MCF 10A (cell line): ENCODE measurements at places on chromosomes 13 and 19. TPM values are rescaled to one million over a fixed set of nuclear protein-coding genes. Genes with fewer than 3 reads are reported as not detected.

METTL21C gene
- total RNA-seq: not detected in 2 replicates

DNA sequence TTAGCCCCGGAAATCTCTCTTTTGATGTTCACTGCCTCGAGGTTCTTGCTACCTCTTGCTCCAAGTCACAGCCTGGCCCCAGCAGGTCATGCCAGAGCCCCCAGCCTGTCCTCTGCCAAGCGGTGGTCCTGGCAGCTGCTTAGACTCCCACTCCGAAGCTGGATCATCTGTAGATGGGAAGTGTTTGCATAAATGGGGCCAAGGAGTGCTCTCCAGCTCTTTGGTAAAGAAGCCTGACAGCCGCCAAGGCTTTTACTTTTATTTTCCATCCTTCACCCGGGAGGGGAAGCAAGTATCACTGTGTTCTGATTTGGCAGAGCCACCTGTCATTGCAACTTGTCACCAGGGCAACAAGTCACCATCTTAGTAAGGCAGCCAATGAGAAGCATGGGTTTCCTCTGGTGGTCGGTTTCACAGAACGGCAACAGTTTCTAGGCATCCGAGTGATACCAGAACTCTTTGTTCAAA is 10.6 kb upstream of the RETN start:
- no peak overlapping the region for H3K27ac ChIP-seq
- H3K36me3 ChIP-seq: no peaks in the 10 kb centered on the region
- H3K4me1 ChIP-seq: peaks cover 6% of the 10 kb centered on the region
- no peak overlapping the region for H3K4me3 ChIP-seq

ZNF816 gene
- 5.4 and 5.5 TPM in 2 replicates for total RNA-seq

- no peak overlapping the region for H3K4me3 ChIP-seq
- H3K4me1 ChIP-seq: peaks cover 20% of the 10 kb centered on the region
- no peaks in the 10 kb centered on the region for H3K27me3 ChIP-seq
- H3K36me3 ChIP-seq: peaks cover 6% of the 10 kb centered on the region
Measured at GRCh38 chr13:31980830-31981229, 50.7 kb upstream of the FRY start.

GRCh38 chr13:75544681-75545330 is 4.8 kb upstream of the UCHL3 start:
- peaks cover 5% of the 10 kb centered on the region for H3K36me3 ChIP-seq
- peak; percentile 76 for DNase-seq
- H3K27me3 ChIP-seq: no peaks in the 10 kb centered on the region
- no peak overlapping the region for H3K27ac ChIP-seq
- H3K4me3 ChIP-seq: no peak overlapping the region
- peaks cover 12% of the 10 kb centered on the region for H3K4me1 ChIP-seq

KLK15 gene
- total RNA-seq: not detected in 2 replicates

- H3K27me3 ChIP-seq: no peaks in the 10 kb centered on the region
- DNase-seq: no peak
Measured at GRCh38 chr13:105579821-105580710, 955.4 kb downstream of the EFNB2 start.

DNA sequence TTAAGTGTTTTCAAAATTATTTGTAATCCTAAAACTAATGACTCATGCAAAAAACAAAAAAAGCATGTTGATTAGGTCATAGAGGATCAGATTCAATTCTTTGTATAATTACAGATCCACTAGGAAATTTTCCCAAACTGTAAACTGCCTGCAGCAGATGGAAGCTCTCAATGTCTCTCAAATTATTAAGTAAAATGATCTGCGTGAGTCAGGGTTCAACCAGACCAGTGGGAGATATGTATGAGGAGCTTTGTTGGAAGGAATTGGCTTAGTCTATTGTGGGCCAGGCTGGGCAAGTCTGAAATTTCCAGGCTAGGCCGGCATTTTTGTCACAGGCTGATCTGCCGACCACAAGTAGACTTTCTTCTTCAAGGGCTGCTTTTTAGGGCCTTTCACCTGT is 14.4 kb upstream of the SACS start:
- DNase-seq: no peak
- H3K27ac ChIP-seq: no peak overlapping the region
- H3K4me3 ChIP-seq: no peak overlapping the region
- H3K36me3 ChIP-seq: no peaks in the 10 kb centered on the region
- H3K27me3 ChIP-seq: no peaks in the 10 kb centered on the region

GRCh38 chr19:36120092-36120983 is 5.1 kb downstream of the TBCB start:
- H3K4me1 ChIP-seq: peaks cover 10% of the 10 kb centered on the region
- H3K4me3 ChIP-seq: no peak overlapping the region
- no peak for DNase-seq
- peaks cover 68% of the 10 kb centered on the region for H3K36me3 ChIP-seq

- H3K27me3 ChIP-seq: no peaks in the 10 kb centered on the region
- H3K4me3 ChIP-seq: no peak overlapping the region
- H3K27ac ChIP-seq: no peak overlapping the region
- no peak for DNase-seq
- peaks cover 11% of the 10 kb centered on the region for H3K36me3 ChIP-seq
Measured at GRCh38 chr19:43623889-43624670, 4.7 kb upstream of the ZNF428 start.

DNA sequence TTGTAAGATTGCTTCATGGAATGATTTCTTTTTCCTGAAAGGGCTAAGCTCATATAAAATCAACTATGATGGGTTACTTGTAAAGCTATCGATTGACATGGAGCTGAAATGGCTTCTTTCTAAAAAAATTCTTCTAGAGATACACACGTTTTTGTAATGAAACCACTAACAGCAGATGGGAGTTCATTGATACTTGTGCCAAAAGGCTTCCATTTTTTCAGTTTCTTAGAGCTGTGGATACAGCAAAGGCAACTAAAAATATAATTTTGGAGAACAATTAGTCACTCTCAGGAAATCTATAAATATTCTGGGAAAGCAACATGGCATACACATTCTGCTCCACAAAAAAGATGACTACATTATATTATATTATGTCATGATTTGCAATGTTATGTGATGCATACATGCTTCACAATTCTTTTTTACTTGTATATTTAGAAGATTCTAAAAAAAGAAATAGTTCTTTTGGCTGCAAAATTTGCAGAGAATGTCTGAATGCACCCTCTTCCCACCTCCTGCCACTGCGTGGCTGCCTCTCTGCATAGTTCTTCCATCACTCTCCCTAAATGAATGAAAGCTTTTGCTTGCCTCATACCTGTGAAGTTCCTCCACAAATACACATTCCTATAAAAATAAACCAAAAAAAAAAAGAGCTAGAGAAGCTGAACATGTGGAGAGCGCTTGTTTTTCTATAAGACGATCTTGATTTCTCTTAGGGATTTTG is 802.5 kb downstream of the EFNB2 start:
- H3K27ac ChIP-seq: no peak overlapping the region
- no peaks in the 10 kb centered on the region for H3K27me3 ChIP-seq
- H3K36me3 ChIP-seq: no peaks in the 10 kb centered on the region
- no peak for DNase-seq
- H3K4me3 ChIP-seq: no peak overlapping the region
- H3K4me1 ChIP-seq: no peaks in the 10 kb centered on the region

DNA sequence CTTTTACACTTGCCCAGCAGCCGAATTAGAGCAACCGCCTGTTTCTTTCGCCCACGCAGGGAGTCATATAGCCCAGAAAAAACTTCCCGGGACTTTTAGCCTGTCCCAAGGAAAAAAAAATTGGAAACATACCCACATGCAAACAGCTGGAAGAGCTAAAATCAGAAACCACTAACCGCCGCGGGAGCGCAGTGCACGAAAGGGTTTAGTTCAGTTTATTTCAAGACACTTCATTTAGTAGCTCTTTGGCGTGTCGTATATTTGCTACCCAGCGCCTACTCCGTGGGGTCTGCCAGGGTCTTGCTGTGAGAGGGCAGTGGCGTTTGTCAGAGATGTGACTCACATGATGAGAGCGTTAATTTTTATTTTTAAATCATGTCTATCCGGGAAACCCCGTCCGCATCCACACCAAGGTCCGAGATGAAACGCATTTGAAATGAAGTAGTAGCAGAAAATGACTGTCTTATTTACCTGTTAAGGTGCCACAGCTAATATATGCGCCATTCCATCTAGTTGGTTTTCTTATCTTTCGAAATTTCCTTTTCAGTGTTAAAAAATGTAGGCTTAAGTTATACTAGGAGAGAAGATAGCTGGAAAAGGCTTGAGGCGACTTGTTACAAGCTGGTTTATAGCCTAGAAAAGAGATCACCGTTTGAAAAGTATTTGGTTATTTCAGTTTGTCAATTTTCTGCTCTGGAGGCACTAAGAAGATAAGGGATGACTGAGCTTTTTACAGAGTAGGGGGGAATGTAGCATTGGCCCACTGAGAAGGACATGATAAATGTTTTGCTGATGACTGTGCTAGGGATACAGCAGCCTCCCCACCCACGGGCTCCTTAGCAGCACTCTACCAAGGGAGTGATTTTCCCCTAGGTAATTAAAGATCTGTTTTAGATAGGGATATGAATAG is 1.7 kb downstream of the KLF5 start:
- peaks cover 65% of the 10 kb centered on the region for H3K36me3 ChIP-seq
- H3K27ac ChIP-seq: peak overlapping the region; percentile 91
- H3K4me1 ChIP-seq: peaks cover 34% of the 10 kb centered on the region
- H3K27me3 ChIP-seq: no peaks in the 10 kb centered on the region

DNA sequence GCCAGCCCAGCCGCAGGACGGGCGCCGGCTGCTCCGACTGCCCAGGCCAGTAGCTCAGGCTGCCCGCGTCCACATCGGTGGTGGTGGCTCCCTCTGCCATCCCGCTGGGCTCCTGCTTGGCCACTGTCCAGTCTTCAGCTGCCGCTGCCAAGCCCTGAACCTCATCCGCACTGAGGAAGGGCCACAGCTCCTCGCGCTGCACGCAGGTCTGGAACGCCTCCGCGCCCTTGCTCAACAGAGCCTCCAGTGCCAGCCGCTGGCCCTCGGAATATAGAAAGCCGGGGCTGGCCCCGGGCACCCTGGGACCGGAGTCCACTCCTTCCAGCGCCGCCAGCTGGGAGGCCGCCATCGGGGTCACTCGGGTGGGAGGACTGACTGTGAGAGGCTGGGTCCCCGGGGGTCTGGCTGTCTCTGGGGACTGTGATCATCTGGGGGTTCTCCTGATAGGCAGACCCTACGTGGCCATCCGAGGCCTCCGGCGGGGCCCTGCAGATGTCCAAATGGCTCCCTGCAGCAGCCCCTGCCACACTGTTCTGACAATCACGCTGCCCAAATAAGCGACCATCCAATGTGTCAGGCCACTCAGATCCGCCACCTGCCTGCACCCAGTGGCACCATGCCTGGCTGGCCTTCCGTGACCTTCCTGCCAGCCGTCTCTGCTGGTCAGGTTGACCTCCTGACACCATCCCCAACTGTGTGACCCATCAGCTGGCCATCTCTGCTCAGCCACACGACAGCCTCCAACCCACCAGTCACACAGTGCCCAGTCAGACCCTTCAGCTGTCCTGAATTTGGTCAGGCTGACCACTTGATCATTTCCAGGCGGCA is 1.6 kb downstream of the FAM83E start:
- peaks cover 35% of the 10 kb centered on the region for H3K4me1 ChIP-seq
- DNase-seq: peak; percentile 95
- no peak overlapping the region for H3K27ac ChIP-seq

DNA sequence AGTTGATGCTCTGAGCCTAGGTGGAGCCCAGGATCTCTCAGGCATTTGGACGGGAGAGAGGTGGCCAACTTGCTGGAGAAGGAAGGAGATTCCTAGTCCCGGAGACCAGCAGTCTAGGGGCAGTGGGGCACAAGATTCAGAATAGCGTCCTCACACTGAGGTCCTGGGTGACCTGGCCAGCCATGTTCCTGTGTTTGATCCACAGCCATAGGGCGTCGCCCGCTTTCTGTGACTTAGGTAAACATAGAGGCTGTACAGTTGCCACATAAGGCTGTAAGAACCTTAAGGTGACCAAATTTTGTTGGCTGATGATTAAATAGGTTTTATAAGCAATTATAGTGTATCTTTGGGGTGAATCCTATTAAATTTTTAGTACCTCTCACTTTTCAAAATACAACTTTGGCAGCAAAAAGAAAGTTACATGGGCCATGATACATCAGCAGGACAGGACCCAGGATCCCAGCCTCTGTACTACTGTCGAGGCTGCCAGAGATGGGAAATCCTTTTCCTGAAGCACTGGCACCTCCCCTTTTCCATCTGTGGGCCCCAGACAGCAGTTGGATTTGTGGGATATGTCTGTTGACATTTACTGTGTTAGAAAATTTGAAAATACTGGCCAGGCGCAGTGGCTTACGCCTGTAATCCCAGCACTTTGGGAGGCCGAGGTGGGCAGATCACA is 37.5 kb downstream of the TSSK6 start:
- peaks cover 4% of the 10 kb centered on the region for H3K4me1 ChIP-seq
- H3K36me3 ChIP-seq: peaks cover 22% of the 10 kb centered on the region
- no peaks in the 10 kb centered on the region for H3K27me3 ChIP-seq

DNA sequence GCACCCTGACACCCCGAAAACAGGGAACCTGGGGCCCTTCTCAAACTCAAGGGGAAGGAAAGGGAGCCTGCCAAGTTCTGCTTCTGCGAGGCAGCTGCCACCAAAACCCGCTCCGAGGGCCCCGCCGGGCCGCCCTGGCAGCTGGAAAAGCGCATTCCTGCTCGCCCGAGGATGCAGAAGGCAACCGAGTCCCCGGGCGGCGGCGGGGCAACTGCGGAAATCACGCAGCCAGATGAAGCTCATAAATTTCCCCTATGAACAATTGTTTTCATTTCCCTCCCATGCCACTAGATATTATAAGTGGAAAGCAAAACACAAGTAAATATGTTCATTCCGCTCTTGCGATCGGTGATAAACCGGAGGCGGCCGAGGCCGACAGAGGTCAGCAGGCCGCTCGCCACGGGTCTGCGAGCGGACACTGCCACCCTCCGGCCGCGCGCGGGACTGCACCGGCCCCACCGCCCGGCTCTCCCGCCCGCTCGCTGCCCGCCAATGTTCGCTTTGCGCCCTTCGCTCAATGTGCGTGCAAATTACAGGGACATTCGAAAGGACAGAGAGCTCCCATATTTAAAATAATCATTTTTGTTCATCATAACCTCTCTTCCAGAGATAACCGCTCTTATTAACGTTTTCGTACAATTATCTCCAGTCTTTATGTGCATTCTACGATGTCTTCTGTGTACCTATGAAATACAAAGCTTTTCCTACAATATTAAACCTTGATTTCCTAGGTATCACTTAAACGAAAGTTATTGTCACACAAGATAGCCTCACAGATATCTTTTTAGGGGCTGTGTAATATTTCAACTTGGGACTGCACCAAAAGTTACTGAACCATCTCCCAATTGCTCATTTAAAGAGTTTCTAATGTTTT is 120.8 kb upstream of the ZNF507 start:
- no peak for DNase-seq
- H3K27me3 ChIP-seq: no peaks in the 10 kb centered on the region
- no peaks in the 10 kb centered on the region for H3K4me1 ChIP-seq

PDCD5 gene
- total RNA-seq: 261 and 290 TPM in 2 replicates

GRCh38 chr19:29372921-29373797 is 152.6 kb upstream of the VSTM2B start:
- DNase-seq: no peak
- H3K4me1 ChIP-seq: no peaks in the 10 kb centered on the region
- H3K27me3 ChIP-seq: no peaks in the 10 kb centered on the region
- H3K27ac ChIP-seq: no peak overlapping the region
- H3K36me3 ChIP-seq: no peaks in the 10 kb centered on the region

CATSPERD gene
- total RNA-seq: not detected in 2 replicates

- H3K4me3 ChIP-seq: no peak overlapping the region
- H3K27ac ChIP-seq: no peak overlapping the region
- no peak for DNase-seq
- H3K36me3 ChIP-seq: no peaks in the 10 kb centered on the region
- no peaks in the 10 kb centered on the region for H3K27me3 ChIP-seq
Measured at GRCh38 chr19:31648347-31648746, 299.1 kb upstream of the TSHZ3 start.

IGFL1 gene
- total RNA-seq: not detected in 2 replicates
